ENCODE measurements at places on chromosomes 12 and 14.

GRCh38 chr14:49732896-49733295, 35.1 kb upstream of the KLHDC2 start:
- no peak for DNase-seq

DNA sequence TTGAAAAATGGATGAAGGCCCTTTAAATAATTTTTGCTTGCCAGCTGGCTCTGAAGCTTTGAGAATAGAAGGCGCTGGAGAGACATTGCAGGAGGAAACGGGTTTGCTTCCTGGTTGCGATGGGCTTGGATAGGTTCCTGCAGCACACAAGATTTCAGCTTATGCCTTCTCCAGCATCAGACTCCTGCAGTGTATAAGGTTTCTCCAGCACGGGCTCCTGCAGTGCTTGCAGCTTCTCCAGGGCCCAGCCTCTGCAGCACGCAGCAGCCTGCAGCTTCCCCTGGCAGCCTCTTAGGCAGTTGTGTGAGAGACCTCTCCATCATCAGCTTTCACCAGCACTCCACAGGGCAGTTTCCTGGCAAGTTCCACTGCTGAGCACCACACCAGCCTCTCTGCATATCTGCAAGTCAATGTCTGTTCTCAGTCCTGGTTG, 78.7 kb upstream of the ZDHHC17 start:
- DNase-seq = no peak

DNA sequence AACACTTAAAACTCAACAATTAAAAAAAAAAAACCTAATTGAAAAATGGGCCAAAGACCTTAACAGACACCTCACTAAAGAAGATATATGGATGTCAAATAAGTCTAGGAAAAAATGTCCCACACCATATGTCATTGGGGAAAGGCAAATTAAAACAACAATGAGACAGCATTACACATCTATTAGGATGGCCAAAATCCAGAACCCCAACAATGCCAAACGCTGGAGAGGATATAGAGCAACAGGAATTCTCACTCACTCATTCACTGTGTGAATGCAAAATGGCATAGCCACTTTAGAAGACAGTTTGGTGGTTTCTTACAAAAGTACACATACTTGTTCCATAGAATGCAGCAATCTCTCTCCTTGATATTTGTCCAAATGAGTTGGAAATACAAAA, 173.7 kb downstream of the SLC25A21 start:
- no peak for DNase-seq

DNA sequence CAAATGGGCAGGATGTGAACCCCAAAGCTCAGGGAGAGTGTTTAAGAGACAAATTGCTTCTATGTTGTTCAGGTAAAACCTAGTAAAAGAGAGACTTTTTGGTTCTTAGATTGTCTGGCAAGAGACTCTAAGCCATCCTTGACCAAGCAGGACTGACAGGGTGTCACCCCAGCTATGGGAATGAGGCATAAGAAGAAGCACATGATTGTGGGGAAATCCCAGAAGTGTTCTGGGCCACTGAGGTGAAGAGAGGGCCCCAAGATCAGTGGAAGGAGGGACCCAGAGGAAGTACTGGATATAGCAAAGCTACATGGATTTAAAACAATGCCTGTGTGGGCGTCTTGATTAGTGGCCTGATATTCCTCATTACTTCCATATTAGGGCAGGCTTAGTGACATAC, 99.0 kb downstream of the SAMD4A start:
- no peak for DNase-seq

DNA sequence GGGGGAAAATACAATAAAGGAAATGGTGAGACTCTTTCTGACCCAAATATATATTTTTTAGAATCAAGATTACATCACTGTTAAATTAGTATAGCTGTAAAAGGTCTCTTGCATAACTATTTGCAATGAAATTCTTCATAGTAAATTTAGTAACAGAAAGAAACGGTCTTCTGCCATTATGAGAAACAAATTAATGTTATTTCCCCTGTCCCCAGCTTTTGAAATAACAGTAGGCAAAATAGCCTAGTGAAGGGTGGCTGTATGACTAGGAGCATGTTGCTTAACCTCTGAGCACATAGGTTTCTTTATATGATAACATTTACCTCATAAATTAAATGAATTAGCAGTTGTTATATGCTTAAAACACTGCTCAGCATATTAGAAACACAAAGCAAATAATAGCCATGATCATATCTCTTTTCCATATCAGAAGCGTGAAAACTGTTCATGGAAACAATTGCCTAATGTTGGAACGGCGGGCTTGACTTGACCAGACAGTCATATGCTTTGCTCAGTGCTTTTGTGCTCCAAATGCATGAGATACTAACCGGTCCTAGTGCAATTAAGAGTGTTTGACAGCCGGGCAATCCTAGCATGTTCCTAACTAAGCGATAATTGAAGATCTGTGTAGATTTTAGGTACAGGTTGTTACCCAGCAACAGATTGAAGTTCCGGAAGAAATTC, 24.0 kb downstream of the BHLHE41 start:
- no peak for DNase-seq

DNA sequence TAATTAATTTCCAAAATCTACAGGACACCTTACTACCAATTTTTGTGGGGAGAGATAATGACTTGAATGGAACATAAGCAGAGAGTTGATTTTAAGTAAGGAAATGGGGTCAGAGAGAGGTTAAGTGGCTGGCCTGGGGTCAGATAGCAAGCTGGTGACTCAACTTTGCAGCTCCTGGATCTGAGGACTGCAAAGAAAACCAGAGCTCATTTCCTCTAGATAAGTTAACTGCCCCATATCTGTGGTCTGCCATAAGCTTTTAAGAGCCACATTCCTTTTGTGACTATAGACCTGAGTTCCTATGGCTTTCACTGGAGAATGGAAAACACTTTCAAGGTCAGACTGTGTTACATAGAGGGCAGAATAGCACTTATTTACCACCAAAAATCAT, 201.2 kb upstream of the PRICKLE1 start:
- DNase-seq = no peak

GRCh38 chr14:53055003-53055402, 98.1 kb downstream of the DDHD1 start:
- no peak for DNase-seq

DNA sequence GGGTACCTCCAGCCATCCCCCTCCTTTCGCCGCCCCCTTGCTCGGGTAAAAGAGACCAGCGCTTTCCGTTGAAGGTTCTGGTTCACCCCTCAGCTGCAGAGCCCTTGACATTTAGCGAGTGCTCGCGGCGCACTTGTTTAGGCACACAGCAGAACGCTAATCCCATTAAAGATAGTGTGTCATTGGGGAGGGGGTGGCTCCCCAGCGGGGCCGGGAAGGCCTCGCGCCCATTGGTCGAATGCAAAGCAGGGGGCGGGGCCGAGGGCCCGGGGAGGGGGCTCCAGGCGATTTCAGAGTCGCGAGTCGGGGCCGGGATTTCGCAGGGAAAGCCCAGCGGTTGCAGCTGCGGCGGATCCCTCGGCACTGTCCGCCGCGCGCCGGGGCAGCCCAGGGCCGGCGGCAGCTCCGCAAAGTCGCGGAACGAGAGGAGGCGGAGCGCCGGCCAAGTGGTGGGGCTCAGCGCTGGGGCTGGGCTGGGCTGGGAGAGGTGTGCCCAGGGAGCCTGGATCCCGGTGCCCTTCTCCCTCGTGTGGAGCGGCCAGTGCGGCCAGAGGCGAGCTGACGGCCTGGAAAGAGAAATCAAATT, 122.9 kb downstream of the TSPAN9 start:
- DNase-seq = peak; percentile 98

DNA sequence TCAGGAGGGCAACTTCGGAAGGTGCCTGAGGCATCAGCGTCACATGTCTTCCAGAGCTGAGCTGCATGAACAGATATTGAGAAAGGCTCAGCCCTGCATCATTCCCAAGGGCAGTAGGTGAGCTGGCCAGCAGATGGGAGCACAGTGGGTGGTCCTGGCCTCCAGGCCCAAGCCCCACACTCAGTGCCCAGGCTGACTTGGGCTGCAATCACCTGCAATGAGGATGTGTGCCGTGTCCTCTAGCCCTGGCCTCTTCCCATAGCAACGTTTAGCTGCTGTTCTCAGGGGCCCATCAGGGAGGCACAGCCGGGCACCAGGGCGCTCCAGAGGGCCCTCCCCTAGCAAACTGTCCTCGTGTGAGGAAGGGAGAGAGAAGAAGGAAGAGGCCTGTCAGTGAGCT, 32.0 kb downstream of the TEP1 start:
- no peak for DNase-seq

- no peak for DNase-seq
These were observed 90.6 kb downstream of the VCPKMT start for GRCh38 chr14:50025776-50026175.

GRCh38 chr14:70814466-70814865, 5.2 kb upstream of the MAP3K9 start:
- no peak for DNase-seq

- DNase-seq = no peak
These were observed 134.2 kb upstream of the DNM1L start for GRCh38 chr12:32544893-32545292.

GRCh38 chr14:69318241-69318640, 58.3 kb downstream of the GALNT16 start:
- no peak for DNase-seq

GRCh38 chr14:50804181-50804721, 26.7 kb downstream of the NIN start:
- no peak for DNase-seq

DNA sequence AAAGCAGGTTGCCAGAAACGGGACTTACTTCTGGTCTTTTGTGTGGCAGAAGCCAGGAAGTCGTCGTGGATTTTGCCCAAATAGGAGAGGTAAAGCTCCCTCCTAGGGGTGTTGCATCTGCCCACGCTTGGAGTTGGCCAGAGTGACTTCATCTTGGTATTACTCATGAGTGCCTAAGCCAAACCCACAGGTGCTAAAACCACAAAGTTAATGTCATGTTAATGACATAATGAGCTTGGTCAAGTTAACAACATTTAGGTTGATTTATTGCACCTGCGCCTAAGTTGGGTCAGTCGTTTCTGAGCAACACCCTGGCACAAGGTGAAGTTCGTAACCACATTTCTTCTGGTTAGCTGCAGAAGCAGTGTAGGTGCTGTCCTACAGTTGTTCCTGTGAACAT, 225.2 kb downstream of the FUT8 start:
- DNase-seq = no peak

DNA sequence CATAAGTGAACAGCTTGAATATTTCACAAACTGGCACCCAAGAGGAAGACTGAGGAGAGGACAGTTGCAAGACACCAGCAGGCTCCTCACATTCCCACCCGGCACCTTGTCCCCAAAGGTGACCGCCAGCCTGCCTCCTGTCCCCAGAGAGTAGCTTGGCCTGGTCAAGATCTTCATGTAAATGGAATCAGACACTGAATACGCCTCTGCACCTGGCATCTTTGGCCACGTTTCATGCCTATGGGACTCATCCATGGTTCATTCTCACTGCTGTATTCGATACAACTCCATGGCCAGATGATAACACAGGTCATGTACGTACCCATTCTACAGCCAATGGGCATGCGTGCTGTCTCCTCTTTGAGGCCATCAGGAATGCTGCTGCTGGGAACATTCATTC, 60.8 kb downstream of the ITPK1 start:
- no peak for DNase-seq

DNA sequence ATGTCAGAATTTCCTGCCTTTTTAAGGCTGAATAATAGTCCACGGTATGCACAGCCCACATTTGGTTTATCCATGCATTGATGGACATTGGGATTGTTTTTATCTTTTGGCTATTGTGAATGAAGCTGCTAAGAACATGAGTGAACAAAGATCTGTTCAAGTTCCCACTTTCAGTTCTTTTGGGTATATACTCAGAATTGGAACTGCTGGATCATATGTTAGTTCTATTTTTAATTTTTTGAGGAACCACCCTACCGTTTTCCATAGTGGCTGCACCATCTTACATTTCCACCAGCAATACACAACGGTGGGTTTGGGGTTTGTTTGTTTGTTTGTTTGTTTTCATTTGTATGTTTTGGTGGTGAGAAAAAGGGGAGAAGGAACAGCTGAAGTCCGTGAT, 6.4 kb downstream of the GPR68 start:
- no peak for DNase-seq

GRCh38 chr12:11893998-11894397, 176.7 kb upstream of the BCL2L14 start:
- DNase-seq = no peak

- DNase-seq = no peak
These were observed 315 bp downstream of the ABCD2 start for GRCh38 chr12:39619316-39619659.

DNA sequence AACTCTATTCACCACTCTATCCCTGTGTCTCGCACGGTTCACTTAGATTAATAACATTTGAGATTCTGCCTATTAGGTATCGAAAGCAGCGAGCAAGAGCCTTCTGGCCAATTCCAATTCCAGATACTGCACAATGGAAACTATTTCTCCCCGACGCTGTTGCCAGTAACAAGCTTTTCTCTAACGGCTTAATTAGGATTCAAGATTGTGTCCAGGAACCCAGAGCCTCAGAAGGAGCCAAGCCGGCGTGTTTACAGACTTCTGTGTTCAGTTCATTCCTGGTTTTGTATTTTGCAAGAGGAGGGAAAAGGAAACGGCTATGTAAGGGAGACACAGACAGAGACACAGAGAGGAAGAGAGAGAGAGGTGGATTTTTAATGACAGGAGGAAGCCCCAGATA, 185.6 kb downstream of the DICER1 start:
- no peak for DNase-seq

DNA sequence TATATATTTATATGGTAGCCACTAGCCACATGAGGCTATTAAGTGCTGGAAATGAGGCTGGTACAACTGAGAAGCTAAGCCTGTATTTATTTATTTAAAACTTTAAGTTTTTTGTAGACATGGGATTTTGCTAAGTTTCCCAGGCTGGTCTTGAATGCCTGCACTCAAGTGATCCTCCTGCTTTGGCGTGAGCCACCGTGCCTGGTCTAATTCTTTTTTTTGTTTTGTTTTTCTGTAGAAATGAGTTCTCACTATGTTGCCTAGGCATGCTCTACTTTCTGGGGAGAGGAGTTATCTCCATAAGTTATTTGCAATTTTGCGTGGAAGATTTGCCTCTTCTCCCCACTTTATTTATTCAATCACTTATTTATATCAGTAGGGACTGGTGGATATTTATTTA, 4.8 kb upstream of the SNRNP35 start:
- DNase-seq = no peak

- DNase-seq = peak; percentile 78
These were observed at the start of gene SART3 for GRCh38 chr12:108560752-108561719. SART3 (minus strand) TSS chr12:108561173; CDS start chr12:108561154, 19 bp downstream.

GRCh38 chr12:102300824-102301461, 103.3 kb upstream of the PMCH start:
- no peak for DNase-seq

GRCh38 chr12:128444598-128444997, 177.6 kb downstream of the TMEM132C start:
- DNase-seq = no peak

- DNase-seq = no peak
These were observed 127.6 kb downstream of the SLC25A47 start for GRCh38 chr14:100450736-100451135.
